HuH-7.5 (cell line): ENCODE measurements at places on chromosomes 3 and 15.

- peak; percentile 78 for DNase-seq
Observed at GRCh38 chr15:29139540-29140459, 129.8 kb downstream of the NSMCE3 start.

DNA sequence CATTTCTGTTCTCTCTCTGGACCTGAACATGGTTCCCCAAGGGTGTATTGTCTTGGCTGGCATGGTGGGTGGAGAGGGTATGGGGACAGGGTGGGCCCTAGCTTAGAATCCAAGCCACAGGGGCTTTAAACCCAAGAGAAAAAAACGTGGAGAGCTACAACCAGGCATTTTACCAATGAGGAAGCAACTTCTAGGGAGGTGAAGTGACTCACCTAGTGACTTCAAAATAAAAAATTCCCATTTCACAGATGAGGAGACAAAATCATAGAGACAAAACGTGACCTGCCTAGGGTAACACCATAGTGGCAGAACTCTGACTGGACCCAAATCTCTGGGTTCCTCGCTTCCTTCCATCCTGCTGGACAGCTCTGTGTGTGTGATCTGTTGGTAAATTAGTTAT is 216.8 kb downstream of the RPLP1 start:
- no peak for DNase-seq

GRCh38 chr15:74997141-74997540 is 1.8 kb downstream of the SCAMP5 start:
- no peak for DNase-seq

DNA sequence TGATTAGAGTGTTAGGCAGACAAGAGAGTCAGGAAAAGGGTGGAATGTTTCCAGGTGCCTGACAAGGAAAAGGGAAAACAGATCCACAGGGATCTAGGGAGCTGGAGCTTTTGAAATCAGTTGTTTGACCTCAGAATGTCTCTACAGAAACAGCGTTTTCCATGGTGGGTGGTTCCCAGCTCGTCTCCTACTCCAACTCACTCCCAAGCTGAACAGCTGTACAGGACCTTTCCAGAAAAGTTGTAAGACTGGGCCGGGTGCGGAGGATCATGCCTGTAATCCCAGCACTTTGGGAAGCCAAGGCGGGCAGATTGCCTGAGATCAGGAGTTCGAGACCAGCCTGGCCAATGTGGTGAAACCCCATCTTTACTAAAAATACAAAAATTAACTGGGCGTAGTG is 55.7 kb upstream of the RYK start:
- no peak for DNase-seq

DNA sequence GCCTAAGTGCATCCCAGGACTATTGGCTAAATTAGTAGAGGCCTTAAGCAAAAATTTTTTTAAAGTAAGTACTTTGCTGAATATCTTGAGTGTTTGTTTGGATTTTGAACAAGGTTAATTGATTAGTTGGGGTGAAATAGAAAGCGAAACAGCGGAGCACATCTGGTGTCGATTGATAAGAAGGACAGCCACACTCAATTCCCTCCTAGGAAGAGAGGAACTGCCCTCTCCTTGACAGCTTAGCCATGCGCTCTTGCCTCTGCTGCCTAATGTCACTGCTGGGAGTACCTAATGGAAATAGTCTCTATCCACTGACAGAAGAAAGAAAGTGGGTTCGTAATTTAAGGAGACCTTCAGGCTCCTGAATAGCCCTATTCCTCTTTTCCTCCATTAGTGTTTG is 943.6 kb downstream of the DIPK2A start:
- DNase-seq, result no peak

DNA sequence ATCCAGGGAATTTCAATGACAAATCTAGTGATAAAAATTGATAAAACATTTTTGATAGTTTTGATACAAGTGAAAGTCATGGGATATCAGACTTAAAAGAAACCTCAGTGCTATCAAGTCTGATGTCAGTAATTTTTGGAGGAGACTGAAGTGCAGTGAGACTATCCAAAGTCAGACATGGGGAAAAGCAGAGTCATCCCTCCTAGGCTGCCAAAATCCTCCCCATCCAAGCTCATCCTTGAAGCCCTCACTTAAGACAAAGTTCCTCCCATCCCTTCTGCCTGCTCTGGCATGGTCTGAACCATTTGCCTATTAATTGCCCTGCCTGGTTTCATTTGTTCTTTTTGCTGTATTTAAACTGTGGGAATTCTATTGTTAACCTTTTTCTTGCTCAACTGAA is 456.9 kb upstream of the UBE2E2 start:
- DNase-seq, result no peak

DNA sequence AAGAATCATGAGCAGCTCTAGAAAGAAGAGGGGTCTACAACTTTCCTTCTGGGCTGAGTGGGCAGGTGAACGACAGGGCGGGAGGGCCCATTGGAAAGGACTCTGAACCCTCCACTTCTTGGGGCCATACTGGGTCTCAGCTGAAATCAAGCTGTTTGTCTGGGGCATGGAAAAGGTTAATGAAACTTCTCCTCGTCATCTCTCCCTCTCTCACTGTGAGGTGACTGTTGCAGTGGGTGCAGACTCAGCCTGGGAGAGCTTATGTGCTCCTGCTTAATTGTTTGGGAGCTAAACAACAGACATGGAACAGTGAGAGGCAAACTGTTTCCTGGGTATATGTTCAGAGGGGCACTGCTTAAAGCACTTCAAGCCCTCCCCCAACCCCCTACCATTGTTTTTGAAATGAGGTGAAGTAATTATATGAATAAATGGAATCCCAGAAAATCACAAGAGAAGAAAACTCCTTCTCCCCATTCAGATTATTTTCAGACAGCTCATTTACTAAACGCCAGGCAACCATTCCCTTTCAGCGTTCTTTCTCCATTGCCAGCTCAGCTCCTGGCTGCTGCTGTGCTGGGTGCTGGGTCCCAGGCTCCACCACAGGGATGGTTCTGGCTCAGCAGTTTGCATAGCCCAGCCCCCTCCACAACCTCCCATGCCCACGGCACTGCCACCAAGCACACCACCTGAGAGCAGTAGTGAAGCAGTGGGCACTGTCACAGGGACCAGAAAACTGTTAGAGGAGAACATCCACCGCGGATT is 444.9 kb upstream of the TBL1XR1 start:
- no peak for DNase-seq

DNA sequence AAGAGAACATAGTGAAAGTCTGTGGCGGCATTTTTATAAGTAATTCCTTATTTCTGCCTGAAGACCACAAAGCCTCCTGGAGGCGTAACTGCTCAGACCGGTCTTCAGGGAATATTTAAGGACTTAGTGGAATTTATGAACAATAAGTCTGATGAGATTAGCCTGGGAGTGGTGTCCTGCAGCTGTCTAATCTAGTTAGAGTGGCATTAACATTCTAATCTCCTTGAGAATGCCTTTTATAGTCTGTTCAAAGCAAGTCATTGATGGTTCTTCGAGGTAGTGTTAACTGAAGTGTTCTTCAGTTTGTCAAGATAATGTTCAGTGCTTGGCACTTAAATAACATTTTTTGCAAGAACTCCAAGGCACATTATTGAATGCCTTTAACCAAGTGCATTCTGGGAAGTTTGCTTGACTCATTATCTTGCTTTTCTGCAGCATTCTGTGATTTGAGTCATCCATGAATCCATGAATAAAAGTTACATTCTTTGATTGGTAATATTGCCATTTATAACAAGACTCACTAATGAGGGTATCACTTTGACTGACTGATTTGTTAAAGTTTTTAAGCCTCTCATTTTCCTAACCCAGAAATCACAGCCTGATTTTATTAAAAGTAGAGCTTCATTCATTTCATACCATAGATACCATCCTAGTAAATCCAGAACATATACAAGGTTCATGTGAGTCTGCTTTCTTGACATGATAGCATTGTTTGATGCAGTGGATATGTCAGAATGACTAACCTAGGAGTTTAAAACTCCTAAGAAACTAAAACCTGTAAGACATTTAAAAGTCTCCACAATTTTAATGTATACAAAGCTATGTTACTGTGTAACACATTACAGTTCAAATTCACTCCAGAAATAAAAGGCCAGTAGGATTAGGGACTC is 12.5 kb downstream of the RBM5 start:
- DNase-seq, result no peak

DNA sequence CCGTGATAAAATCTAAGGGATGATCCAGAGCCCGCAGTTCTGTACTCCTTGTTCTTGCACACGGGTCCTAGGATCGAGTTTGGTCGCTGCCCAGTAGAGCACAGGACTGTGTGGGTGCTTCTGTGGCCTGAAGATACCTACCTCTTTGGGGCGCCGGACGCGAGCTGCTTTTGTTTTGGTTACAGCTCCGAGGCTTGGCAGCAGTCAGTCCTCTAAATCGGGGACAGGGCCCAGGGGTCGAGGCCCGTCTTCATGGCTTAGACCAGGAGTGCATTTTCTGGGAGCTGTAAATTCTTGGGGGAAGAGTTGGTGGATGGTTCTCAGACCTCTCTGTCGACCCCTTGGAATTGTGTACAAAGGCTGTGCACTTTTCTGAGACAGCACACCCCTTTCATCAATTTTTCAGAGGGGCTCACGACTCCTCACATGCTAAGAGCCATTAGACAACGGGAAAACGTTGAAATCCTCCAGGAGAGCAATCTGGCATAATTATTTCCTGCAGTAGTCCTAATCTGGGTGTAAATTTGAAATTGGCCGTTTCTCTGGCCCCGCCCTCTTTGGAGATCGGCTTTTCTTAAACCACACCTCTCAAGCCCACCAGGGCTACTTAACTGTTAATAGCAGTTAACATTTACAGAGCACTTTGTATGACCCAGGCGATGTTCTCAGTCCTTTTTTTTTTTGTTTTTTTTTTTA is 928 bp downstream of the CEP97 start:
- DNase-seq, result no peak

DNA sequence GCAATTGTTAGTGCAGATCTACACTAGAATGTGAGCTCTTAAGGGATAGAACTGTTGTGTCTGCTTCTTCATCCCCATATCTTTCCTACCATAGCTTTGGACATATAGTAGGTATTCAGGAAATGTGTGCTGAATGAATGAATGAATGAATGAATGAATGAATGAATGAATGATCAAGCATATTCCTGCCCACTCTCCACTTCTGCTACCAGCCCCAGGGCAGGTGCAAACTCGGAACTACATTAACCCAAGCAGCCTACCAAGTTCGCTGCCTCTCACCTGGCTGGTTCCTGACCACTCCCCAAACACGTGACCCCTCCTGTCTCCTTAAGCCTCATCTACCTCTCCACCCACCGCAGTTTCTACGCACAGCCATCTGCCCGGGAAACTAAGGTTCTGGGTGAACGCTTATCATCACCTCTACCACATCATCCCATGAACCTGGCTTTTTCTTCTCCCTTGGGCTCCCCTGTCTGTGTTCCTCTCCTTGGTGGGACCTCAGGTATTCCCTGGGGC is 26.8 kb downstream of the PAQR5 start:
- DNase-seq, result no peak

DNA sequence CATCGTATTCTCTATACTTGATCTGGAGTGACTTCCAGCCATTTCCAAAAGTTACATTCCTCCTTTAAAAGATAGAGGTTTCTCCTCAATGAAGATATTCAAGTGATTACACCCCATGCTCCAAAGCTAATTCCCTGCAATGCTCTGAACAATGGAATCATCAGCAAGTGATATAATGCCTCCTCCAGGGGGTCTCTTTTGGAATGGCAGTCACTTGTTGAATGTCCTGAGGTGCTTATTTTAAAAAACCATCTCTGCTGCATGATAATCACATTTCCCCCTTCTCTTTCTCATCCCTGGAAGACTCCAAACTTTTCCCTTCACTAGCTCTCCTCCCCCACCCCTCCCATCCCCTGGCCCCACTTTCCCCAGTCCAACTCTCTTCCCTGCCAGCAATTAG is 2.6 kb downstream of the LHFPL4 start:
- no peak for DNase-seq

- DNase-seq, result no peak
Observed at GRCh38 chr3:157329551-157329950, 107.1 kb upstream of the PTX3 start.

GRCh38 chr15:26804063-26804804 is 31.4 kb upstream of the GABRB3 start:
- no peak for DNase-seq
